ENCODE measurements at places on chromosomes 1 and 21.

- no peak for DNase-seq
Observed at GRCh38 chr1:55703726-55704363, 488.7 kb upstream of the USP24 start.

GRCh38 chr21:43754948-43755781 lies 20.9 kb downstream of the CSTB start:
- DNase-seq: no peak

DNA sequence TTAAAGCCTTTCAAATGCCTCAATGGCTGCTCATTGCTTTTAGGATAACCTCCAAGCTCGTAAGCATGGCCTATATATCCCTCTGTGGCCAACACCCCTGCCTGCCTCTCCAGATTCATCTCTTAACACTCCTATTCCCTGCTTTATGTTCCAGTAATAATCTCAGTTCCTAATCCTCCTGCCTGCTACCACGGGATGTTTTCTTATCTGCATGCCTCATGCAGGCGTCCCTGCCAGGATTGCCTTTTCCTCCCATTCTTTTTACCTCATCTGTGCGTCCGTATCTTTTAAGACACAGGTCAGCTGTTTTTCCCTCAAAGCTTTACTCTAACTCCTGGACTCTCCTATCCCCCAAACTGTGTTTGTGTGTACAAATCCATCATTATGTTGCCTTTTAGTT lies 36.1 kb downstream of the ZBTB40 start:
- no peak for DNase-seq

DNA sequence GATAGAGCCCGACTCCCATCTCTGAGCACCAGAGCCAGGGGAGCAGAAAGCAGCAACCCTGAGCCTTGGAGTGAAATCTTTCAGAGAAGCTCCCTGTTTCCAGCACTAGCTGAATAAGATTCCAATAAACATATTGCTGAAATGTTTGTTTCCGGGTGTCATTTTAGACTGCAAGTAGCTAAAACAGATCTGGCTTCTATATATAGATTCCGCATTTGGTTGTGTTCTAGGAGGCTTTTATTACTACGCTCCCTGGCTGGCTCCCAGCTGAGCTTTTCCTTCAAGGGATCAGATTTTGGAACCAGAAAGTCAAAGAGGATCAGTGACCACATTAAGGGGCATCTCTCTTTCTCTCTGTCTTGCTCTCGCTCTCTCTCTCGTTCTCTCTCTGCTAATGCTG lies 88.2 kb downstream of the PAPPA2 start:
- DNase-seq: no peak

DNA sequence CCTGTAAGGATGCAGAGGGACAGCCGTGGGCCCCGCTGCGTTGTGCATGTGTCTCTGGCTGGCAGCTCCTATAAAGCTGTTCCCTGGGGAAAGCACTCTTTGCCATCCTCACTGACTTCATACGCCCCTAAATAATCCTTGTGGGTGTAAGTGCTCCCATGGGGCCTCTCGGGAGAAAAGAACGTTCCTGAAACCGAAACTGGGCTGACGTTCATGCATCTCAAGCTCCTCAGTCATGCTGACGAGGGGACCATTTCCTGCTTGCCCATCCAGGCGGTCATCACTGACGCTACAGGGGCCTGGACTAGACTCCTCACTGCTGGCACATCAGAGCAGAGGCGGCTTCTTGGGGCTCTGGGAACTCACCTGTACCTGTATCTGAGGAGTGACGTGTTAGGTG lies 73.1 kb upstream of the USP24 start:
- DNase-seq: no peak

- no peak for DNase-seq
Observed at GRCh38 chr1:164651351-164651951, 92.5 kb downstream of the PBX1 start.

DNA sequence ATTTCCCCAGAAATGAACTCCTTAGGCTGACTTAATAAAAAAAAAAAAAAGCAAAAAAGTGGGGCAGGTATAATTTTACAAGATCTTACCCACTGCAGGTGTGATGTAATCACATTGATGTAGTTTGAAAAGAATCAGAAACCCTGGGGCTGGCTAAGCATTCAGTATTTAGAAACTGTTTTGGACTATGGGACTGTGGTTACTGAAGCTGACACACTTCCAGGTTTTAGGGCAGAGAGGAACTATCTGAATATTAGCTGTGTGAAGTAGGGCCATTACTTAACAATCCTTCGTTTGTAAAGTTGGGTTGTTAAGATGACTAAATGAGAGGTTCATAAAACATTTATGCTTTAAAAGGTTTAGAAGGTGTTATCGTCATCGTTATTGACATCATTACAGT lies 165.3 kb downstream of the FASLG start:
- no peak for DNase-seq
